ENCODE measurements at places on chromosomes 5 and 9.
A peak's percentile ranks its signal among the peaks of the same experiment; 100 is the strongest.

DNA sequence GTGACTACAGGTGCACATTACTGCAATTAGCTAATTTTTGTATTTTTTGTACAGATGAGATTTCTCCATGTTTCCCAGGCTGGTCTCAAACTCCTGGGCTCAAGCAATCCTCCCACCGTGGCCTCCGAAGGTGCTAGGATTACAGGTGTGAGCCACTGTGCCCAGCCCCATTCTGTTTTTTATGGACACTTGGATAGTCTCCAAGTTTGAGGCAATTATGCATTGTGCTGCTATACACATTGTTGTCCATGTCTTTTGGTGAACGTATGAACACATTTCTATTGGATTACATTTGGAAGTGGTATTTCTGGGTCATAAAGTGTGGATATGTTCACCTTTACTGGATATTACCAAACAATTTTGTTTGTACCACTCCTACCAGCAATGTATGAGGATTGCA, 22.4 kb upstream of the PLPP1 start:
- DNase-seq, result no peak
- no peaks in the 10 kb centered on the region for H3K36me3 ChIP-seq

- no peak overlapping the region for H3K4me3 ChIP-seq
- no peak for DNase-seq
- H3K27ac ChIP-seq, result no peak overlapping the region
- no peaks in the 10 kb centered on the region for H3K36me3 ChIP-seq
- H3K4me1 ChIP-seq, result no peaks in the 10 kb centered on the region
Measured at GRCh38 chr9:76358628-76359280, 35.5 kb downstream of the RFK start.

- H3K4me3 ChIP-seq, result no peak overlapping the region
- no peaks in the 10 kb centered on the region for H3K27me3 ChIP-seq
- DNase-seq, result no peak
- no peaks in the 10 kb centered on the region for H3K36me3 ChIP-seq
Measured at GRCh38 chr9:120723565-120723964, 9.3 kb upstream of the MEGF9 start.

GRCh38 chr5:96235008-96235910, 197.8 kb downstream of the PCSK1 start:
- H3K27ac ChIP-seq, result peak overlapping the region; percentile 55
- H3K36me3 ChIP-seq, result no peaks in the 10 kb centered on the region
- DNase-seq, result no peak
- H3K4me1 ChIP-seq, result no peaks in the 10 kb centered on the region

DNA sequence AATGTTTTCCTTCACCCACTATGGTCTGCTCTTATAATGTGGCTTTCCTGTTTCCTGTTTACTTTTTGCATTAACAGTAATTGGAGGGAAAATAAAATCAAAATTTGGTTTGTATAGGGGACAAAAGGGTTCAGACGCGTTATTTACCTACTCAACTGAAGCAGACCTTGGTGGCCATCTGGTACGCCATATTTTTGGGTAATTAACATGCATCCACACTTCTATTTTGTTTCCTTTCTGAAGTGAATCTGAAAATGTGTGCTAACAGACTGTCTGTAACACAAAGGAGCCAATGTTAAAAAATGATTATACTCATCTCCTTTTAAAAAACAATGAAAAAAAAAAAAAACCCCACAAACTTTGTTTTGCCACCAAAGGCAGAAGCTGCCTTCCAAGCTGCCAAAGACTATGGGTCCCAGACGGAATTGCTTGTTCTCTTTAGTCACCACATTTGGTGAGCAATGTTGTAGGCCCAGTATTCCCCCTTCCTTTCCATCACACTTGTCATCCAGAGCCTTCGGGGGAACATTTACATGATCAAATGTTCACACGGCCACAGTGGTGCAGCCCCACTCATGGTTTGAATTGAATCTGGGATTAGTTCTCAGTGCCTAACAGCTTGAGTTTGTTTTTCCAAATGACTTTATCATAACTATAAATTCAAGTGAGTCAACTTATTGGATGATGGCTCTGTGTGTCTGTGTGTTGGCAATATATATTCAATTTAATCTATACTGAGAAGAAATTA, 323.7 kb upstream of the CD180 start:
- DNase-seq, result no peak
- no peak overlapping the region for H3K4me3 ChIP-seq
- no peaks in the 10 kb centered on the region for H3K4me1 ChIP-seq
- no peak overlapping the region for H3K27ac ChIP-seq

- H3K4me3 ChIP-seq, result no peak overlapping the region
- no peaks in the 10 kb centered on the region for H3K4me1 ChIP-seq
- no peak for DNase-seq
- no peak overlapping the region for H3K27ac ChIP-seq
Measured at GRCh38 chr5:169914766-169915165, 65.5 kb downstream of the INSYN2B start.

GRCh38 chr5:105238561-105238960, 1676.0 kb upstream of the NUDT12 start:
- H3K27ac ChIP-seq, result no peak overlapping the region
- no peak overlapping the region for H3K4me3 ChIP-seq
- H3K27me3 ChIP-seq, result no peaks in the 10 kb centered on the region
- H3K4me1 ChIP-seq, result no peaks in the 10 kb centered on the region
- no peaks in the 10 kb centered on the region for H3K36me3 ChIP-seq

DNA sequence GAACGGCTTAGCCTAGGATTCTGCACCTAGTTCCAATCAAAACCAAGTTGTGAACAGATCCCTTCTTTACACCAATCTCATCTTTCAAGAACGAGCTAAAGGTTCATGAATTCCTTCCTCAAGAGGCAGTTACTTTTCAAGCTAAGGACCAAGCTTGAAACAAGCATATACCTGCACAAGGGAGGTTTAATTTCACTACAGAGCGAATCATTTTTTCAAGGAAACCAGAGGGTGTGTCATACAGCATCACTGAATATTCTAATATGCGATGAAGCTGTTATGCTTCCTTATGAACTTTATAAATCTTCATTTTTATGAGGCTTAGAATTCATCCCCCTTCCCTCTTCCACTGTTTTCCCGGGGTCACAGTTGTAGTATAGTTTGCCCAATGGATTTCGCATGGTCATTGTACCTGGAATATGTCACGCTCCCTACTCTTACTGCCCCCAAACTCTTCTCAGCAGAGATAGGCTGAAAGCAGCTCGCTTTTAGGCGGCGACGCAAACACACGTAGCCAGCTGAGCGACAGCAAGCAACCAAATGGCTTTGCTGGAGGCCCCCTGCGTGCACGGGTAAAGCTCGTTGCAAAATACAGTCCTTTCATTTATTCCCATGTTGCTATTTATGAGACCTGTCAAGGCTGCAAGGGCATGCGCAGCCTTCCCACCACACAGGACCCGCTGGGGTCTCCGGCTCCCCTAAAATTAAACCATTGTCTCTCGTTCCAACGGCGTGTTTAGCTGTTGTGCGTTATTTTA, 832 bp downstream of the LMBRD2 start:
- H3K27me3 ChIP-seq, result no peaks in the 10 kb centered on the region
- H3K4me1 ChIP-seq, result peaks cover 10% of the 10 kb centered on the region
- DNase-seq, result peak; percentile 22
- peak overlapping the region; percentile 68 for H3K27ac ChIP-seq
- peaks cover 5% of the 10 kb centered on the region for H3K36me3 ChIP-seq
- H3K4me3 ChIP-seq, result peak overlapping the region; percentile 97

- H3K4me1 ChIP-seq, result no peaks in the 10 kb centered on the region
- no peak overlapping the region for H3K4me3 ChIP-seq
- no peak overlapping the region for H3K27ac ChIP-seq
- H3K36me3 ChIP-seq, result no peaks in the 10 kb centered on the region
Measured at GRCh38 chr5:25029004-25029403, 384.2 kb upstream of the CDH10 start.

DNA sequence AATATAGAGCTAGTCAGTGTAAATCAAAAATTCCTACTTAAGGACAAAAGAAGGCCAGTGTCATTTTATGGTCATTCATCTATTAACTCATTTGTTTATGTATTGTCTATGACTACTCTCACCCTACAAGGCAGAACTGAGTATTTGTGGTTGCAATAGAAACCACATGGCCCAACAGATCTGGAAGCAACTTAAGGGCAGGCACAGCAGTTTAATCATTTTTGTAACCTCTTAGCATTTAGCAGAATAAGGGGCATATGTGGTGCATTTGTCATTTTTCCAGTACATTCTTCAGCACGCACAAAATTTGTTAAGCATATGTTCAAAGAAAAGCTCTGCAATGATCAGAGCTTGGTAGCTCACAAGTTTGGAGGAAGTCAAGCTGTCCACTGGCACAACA, 1.1 kb downstream of the FKBP15 start:
- no peaks in the 10 kb centered on the region for H3K27me3 ChIP-seq
- peaks cover 8% of the 10 kb centered on the region for H3K4me1 ChIP-seq
- no peak overlapping the region for H3K27ac ChIP-seq
- no peak for DNase-seq
- no peaks in the 10 kb centered on the region for H3K36me3 ChIP-seq

DNA sequence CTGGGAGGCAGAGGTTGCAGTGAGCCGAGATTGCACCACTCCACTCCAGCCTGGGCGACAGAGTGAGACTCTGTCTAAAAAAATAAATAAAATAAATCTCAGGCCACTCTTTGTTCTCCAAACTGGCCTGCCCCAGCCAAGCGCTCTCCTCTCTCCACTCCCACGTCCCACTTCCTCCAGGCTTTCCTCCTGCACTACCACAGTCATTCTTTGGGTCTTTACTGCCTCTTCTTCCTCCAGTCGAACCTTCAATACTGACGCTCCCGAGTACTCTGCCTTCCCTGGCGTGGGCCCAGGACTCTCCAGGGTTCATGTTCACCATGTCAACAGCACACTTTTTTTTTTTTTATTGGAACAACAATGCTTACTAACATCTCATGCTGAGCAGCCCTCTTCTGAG, 23.9 kb downstream of the RNF130 start:
- no peaks in the 10 kb centered on the region for H3K36me3 ChIP-seq
- H3K4me3 ChIP-seq, result no peak overlapping the region

- DNase-seq, result no peak
- no peaks in the 10 kb centered on the region for H3K27me3 ChIP-seq
- H3K36me3 ChIP-seq, result no peaks in the 10 kb centered on the region
Measured at GRCh38 chr5:156232251-156232869, 94.6 kb upstream of the SGCD start.

- DNase-seq, result no peak
- H3K27me3 ChIP-seq, result no peaks in the 10 kb centered on the region
- H3K27ac ChIP-seq, result no peak overlapping the region
Measured at GRCh38 chr5:10892147-10892910, 131.3 kb upstream of the DAP start.

DNA sequence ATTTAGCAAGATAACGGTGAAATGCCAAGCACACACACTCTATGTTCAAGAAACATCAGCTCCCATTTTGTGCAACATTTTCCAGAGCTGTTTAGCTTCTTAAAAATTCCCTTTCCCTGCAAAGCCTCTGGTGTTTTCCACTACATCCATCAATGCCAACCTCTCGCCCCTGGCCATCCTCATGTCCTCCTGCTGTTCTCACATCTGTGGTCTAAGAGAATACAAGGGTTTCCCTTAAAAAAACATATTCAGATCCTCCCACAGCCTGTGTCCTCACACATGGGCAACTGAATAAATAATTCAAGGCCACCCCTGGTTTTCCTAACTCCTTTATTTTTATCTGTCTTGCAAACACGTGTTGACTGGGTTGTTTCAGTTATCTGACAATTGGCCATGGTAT, 70.3 kb downstream of the PAPPA start:
- DNase-seq, result no peak
- no peaks in the 10 kb centered on the region for H3K4me1 ChIP-seq
- H3K27me3 ChIP-seq, result no peaks in the 10 kb centered on the region
- no peak overlapping the region for H3K27ac ChIP-seq

- DNase-seq, result no peak
- H3K36me3 ChIP-seq, result no peaks in the 10 kb centered on the region
- H3K4me3 ChIP-seq, result no peak overlapping the region
- no peaks in the 10 kb centered on the region for H3K4me1 ChIP-seq
- no peaks in the 10 kb centered on the region for H3K27me3 ChIP-seq
Measured at GRCh38 chr9:31597977-31598376, 786.5 kb upstream of the ACO1 start.

Data from Panc1 (cell line).